ENCODE measurements at places on chromosomes 3 and 15.

- DNase-seq = no peak
Observed at GRCh38 chr15:99429681-99430081, 136.1 kb upstream of the MEF2A start.

GRCh38 chr3:14453876-14454638 is 51.7 kb downstream of the SLC6A6 start:
- no peak for DNase-seq

- DNase-seq = peak; percentile 71
Observed at GRCh38 chr3:40649346-40649745, 124.6 kb downstream of the ZNF621 start.

- DNase-seq = no peak
Observed at GRCh38 chr3:55512571-55513343, 25.7 kb upstream of the WNT5A start.

GRCh38 chr3:96537165-96537564 is 277.2 kb upstream of the EPHA6 start:
- DNase-seq = no peak
